HFFc6 (cell line): ENCODE measurements at places on chromosomes 2 and 18.

DNA sequence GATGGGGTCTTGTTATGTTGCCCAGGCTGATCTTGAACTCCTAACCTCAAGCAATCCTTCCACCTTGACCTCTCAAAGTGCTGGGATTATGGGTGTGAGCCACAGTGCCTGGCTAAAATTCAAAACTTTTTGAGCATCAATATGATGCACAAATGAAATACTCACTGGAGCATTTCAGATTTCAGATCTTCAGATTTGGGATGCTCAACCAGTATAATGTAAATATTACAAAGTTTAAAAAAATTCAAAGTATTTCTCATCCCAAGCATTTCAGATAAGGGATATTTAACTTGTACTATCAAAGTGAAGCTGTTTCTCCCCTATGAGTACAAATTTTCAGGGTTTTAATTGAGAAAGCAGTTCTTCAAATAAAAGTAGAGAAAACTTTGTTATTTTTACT, 164.1 kb upstream of the CCDC68 start:
- H3K27me3 ChIP-seq, result no peaks in the 10 kb centered on the region
- H3K27ac ChIP-seq, result no peak overlapping the region
- H3K4me1 ChIP-seq, result peaks cover 31% of the 10 kb centered on the region
- H3K4me3 ChIP-seq, result no peak overlapping the region

DNA sequence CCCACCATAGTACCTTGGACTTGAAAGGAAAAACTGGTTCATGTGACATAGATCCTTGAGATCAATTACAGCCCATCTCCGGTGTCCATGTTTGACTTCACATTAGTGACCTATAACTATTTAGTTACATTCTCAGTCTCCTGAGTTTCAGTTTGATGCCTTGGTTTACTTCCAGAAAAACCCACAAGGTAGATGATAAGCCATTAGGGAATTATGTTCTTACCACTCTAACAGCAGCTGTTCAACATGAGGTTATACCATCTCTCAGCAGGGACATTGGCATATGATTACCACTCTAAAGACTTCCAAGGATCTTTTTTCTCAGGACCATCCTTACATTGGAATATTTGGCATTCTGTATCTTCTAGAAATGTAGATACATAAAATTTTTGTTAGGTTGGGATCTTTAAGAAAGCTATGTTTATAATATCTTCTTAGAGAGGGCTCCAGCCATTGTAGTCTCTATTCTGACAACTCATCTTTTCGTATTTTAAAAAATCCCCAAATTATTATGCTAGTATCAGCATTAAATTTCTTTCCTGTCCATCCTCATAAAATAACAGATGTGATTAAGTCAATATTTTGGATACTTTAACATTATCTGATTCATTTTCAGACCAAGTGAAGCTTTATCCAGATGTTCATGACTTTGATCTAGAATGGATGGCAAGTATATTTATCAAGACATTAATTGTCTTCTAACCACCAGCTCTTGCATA, 258.9 kb downstream of the RDH14 start:
- H3K4me1 ChIP-seq, result peaks cover 43% of the 10 kb centered on the region
- DNase-seq, result no peak
- peaks cover 4% of the 10 kb centered on the region; the same call in 1 of the 2 replicates for H3K27me3 ChIP-seq
- no peak overlapping the region for H3K27ac ChIP-seq
- no peaks in the 10 kb centered on the region for H3K36me3 ChIP-seq

DNA sequence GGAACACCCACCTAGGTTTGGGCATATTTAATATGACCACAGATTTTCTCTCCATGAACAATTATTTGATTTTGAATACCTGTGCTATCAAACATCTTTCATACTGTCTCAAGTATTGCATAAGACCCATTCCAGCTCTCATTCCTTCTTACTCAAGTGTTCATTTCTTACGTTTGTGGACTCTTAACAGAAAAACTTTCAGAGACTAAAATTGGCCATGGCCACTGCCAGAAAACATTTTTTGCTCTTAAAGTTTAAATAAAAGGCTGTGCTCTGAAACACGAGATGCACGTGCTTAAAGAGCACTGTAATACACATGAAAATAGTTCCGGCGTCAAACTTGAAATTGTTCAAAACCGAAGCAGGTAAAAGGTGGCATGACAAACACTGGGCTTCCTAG, 89.3 kb downstream of the LIMS1 start:
- H3K36me3 ChIP-seq, result no peaks in the 10 kb centered on the region
- H3K27me3 ChIP-seq, result no peaks in the 10 kb centered on the region
- H3K27ac ChIP-seq, result no peak overlapping the region
- DNase-seq, result no peak
- H3K4me3 ChIP-seq, result no peak overlapping the region
- peaks cover 46% of the 10 kb centered on the region for H3K4me1 ChIP-seq

GRCh38 chr2:118641711-118642110, 205.7 kb downstream of the EN1 start:
- no peak overlapping the region for H3K4me3 ChIP-seq
- H3K4me1 ChIP-seq, result peaks cover 6% of the 10 kb centered on the region; the same call in 1 of the 2 replicates
- no peak for DNase-seq
- peaks cover 2% of the 10 kb centered on the region; the same call in 1 of the 2 replicates for H3K27me3 ChIP-seq

GRCh38 chr2:141035846-141036420, 1094.9 kb downstream of the LRP1B start:
- H3K27me3 ChIP-seq, result no peaks in the 10 kb centered on the region
- no peak overlapping the region for H3K4me3 ChIP-seq
- no peak for DNase-seq
- H3K36me3 ChIP-seq, result no peaks in the 10 kb centered on the region
- no peak overlapping the region for H3K27ac ChIP-seq
- no peaks in the 10 kb centered on the region for H3K4me1 ChIP-seq

- H3K27ac ChIP-seq, result no peak overlapping the region
- H3K4me1 ChIP-seq, result 0 out of 2 replicates have a peak, but pooled peaks cover under 1% of the 10 kb centered on the region
- no peak overlapping the region for H3K4me3 ChIP-seq
- no peaks in the 10 kb centered on the region for H3K36me3 ChIP-seq
- H3K27me3 ChIP-seq, result peaks cover 53% of the 10 kb centered on the region
- DNase-seq, result no peak
Measured at GRCh38 chr2:218063486-218063885, 5.6 kb upstream of the RUFY4 start.

- DNase-seq, result no peak
- H3K36me3 ChIP-seq, result no peaks in the 10 kb centered on the region
- peaks cover 37% of the 10 kb centered on the region for H3K4me1 ChIP-seq
- H3K27me3 ChIP-seq, result peaks cover 4% of the 10 kb centered on the region; the same call in 1 of the 2 replicates
Measured at GRCh38 chr2:11373096-11373495, 28.7 kb upstream of the ROCK2 start.

- no peaks in the 10 kb centered on the region for H3K4me1 ChIP-seq
- peaks cover 12% of the 10 kb centered on the region for H3K36me3 ChIP-seq
- no peak overlapping the region for H3K4me3 ChIP-seq
- no peak overlapping the region for H3K27ac ChIP-seq
- H3K27me3 ChIP-seq, result no peaks in the 10 kb centered on the region
- no peak for DNase-seq
Measured at GRCh38 chr2:55401124-55401523, 18.5 kb downstream of the CCDC88A start.

GRCh38 chr18:14577971-14578370, 34.6 kb upstream of the POTEC start:
- no peaks in the 10 kb centered on the region for H3K4me1 ChIP-seq
- no peaks in the 10 kb centered on the region for H3K27me3 ChIP-seq
- no peaks in the 10 kb centered on the region for H3K36me3 ChIP-seq
- H3K27ac ChIP-seq, result no peak overlapping the region

DNA sequence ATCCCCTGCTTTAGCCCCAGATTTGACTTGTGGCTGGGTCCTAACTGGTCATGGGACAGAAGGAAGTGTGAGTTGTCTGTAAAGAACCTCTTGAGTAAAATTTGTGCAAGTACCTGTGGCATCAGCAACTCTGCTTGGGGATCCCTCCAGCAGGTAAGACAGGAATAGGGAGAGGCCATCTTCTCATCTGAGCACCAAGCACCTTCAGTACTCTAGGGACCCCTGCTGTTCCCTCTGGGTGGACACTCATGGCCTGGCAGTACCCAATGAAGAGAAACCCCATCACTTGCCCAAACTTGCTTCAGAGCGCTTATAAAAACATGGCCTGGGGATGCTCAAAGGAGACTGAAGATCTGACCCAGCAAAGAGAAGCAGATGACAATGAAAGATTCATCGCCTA, 297.8 kb downstream of the SP3 start:
- no peaks in the 10 kb centered on the region for H3K36me3 ChIP-seq
- H3K27me3 ChIP-seq, result peaks cover 27% of the 10 kb centered on the region
- no peak overlapping the region for H3K4me3 ChIP-seq
- DNase-seq, result no peak

GRCh38 chr2:121472470-121472993, 58.1 kb upstream of the RNU4ATAC start:
- peaks cover 27% of the 10 kb centered on the region for H3K36me3 ChIP-seq
- peaks cover 2% of the 10 kb centered on the region; the same call in 1 of the 2 replicates for H3K27me3 ChIP-seq
- no peak for DNase-seq
- peak overlapping the region; percentile 63 for H3K27ac ChIP-seq
- H3K4me1 ChIP-seq, result peaks cover 56% of the 10 kb centered on the region

DNA sequence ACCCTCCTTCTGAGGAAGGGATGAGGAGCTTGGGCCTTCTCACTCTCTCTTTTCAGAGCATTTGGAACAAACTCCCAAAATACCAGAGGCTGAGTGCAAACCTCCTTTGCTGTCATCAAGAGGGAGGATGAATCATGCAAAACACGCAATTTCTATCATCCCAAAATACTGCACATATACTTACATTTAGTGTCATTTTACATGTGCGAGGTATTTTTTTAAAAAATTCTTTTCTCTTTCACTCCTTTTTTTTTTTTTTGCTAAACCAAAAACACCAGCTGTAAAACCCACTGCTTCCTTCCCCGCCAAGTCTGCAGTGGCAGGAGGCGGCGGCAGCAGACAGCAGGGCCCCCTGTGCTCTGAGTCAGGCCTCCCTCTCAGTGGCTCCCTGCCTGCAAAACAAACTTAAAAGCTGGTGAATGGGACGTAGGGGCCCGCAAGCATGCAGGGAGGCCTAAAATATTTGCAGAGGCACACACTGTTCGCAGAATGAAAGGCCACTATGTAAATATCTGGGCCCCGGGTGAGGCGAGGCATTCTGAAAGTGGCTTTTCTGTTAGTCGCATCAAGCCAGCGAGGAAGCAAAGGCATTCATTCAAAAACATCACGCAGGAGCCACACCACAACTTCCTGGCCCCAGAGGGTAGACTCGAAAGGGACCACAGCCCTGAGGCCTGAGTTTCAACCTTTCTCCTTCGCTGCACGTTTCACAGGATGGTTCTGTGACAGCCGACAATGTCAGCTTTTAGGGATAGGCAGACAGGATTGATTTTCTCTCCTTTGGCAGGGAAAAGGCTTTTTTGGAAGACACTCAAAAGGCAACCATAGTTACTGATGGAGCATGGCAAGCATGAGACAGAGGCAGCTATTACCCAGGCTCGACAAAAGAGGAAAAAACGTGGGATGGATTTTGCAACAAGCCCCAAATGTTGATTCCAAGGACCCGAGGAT, 73.4 kb downstream of the ACTR2 start:
- peak overlapping the region; percentile 85 for H3K4me3 ChIP-seq
- peak; percentile 76 for DNase-seq
- peaks cover 11% of the 10 kb centered on the region; the same call in 1 of the 2 replicates for H3K36me3 ChIP-seq
- peaks cover 44% of the 10 kb centered on the region for H3K4me1 ChIP-seq
